ENCODE measurements at places on chromosomes 6 and 20.

GRCh38 chr6:27477318-27478013 lies 4.6 kb upstream of the ZNF184 start:
- DNase-seq, result no peak

DNA sequence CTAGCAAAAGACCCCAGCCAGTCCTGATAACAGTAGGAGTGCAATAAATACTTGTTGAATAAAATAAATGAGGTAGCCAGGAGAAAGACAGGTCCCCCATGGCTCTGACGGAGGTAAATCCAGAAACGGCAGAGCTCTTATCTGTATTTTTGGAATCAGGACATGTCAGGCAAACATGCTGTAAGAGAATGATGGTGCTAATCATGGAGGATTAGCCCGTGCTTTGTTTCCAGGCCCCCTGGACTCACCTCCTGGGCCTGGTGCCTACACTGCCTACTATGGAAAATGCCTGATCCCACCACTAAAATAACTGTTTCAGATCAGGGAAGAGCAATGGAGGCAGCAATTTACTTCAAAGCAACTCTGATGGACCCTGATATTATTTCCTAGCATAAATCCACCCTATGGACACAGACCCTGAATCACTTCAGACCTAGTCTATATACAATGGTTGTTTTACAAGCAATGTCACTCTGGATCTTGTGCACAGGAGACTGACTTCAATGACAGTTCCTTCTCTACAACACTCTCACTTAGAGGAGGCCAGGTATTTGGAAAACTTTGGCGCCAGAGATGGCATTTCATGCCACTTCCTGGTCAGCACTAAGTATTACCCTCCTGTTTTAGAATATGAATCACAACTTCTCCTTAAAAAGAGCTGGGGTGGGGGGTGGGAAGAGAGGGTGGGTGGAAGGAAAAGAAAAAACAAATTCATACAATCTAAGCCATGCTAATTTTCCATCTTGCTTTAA lies 6.4 kb downstream of the MRPL14 start:
- no peak for DNase-seq

DNA sequence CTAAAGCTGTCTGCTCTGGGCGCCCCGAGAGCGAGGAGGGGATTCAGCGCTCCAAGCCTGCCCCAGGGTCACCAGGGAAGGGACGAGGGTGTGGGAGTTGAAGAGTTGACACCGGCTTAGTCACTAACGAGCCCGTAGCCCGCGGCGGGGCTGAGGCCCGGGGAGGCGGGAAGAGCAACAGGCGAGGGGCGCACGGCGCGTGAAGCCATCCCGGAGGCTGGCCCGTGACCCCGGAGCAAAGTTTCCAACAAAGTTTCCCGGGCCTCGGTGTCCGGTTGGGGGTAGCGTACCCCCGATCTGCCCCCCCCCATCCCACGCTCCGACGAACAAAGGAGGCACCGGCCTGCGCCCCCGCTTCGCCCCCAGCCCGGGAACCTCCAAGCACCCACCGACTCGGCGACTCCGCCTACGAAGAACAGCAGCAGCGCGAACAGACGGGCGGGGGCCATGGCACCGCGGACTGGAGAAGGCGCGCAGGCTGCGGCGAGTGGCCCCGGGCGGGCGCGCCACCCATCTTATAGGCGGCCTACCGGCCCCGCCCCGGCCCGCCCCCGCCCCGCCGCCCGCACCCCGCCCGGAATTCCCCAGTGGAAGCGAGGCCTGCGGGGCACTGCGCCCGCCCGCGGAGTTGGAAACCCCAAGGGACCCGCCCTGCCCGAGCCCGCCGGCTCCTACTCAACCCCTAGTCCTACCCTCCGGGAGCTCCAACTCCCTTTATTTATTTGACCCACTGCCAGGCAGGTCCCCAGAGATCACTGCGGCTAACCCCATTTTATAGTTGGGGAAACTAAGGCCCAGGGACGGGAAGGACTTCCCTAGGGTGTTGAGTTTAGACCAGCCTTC lies at the start of gene SDC4:
TSS of gene SDC4 (minus strand) at position 489 of the 843 bp plus-strand sequence. CDS start at position 449, 40 bp downstream.
- no peak for DNase-seq

DNA sequence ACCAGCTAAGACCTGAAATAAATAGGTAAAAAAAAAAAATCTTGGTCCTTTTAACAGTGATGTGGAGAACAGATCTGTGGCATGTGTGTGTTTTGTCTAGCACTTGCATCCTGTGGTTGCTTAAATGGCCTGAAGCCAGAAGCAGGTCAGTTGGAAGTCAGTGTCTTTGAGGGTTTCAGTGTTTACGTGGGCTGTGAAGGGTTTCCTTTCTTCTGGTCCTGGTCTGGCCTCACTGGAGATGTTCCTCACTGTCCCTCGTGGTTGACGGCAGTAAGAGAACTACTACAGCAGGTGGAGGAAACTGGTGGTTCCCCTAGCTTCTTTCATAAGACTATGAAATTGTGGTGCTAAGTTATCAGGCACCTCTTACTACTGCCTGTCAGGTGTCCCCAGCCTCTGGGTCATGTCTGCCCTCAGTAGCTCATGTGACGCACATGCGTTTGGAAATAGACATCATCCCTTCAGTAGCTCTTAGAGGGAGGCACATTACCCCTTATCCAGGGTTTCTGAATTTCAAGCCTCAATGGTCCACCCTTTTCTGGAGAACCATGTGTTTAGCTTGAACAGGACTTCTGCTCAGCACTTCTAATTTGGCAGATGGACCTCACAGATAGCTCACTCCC lies 59.4 kb upstream of the SCP2D1 start:
- no peak for DNase-seq

DNA sequence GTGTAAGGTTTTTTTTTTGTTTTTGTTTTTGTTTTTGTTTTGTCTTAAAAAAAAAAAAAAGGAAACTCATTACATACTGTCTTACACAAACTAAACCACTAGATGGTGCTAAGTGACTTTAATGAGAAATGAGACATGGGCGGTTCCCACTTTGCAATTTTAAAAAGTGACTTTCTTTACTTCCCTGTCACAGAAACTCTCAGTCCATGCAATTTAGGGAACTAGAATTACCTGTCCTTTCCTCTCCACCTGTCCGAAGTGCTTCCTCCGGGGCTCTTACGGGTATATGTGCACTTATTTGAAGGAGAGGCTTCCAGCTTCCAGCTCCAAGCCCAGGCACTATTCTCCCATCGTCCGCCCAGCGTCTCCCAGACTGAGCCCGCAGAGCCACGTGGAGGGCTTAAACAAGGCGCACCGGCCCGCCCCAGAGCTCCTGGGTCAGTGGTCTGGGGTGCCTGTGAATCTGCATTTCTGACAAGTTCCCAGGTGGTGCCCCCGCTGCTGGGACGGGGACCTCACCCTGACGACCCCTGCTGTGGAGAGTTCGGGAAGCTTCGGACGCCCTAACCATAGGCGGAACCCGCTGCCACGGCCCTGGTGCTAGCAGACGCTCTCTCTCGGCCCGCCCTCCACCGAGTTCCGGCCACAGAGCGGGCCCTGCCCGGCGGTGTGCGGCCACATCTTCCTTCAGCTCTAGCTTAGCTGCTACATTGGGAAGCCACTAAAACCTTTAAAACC lies 26.1 kb downstream of the BFSP1 start:
- no peak for DNase-seq

- DNase-seq, result no peak
Measured at GRCh38 chr6:52603000-52603795, 26.3 kb upstream of the TRAM2 start.

DNA sequence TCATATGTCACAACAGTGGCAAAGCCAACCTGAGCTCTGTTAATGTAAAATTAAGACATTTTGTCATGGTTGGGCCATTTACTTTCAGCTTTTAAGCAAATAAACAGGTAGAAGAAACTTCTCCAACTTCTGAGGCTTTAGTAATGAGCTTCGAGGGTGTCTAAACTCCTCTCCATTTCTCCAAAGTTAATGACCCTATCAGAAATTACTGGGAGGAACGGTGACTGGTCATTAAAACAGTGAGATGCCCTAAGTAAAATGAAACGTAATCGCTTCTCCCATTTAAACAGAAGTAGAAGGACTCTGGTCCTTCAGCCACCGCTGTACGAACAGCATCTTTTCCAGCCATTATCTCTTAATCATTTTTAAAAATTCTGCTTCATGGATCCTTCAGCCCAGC lies 986.9 kb upstream of the MANEA start:
- no peak for DNase-seq

DNA sequence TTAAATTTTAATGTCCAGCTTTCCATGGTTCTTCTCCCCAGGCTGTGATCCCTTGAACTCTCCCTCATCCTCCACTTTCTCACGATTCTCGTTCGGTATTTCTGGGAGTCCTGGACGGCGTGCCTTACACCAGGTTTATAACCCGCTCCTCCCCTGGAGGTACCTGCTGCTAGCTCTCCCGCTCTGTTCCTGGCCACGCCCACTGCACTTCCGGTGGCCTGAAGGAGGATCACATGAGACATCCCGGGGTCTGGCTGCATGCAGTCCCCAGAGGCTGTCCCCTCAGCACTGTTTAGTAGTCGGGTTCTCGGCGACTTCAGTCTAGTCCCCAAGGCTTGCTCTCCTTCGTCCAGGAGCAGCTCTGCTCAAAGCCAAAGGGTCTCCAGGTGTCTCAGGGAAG lies 28.4 kb upstream of the GCLC start:
- DNase-seq, result no peak

DNA sequence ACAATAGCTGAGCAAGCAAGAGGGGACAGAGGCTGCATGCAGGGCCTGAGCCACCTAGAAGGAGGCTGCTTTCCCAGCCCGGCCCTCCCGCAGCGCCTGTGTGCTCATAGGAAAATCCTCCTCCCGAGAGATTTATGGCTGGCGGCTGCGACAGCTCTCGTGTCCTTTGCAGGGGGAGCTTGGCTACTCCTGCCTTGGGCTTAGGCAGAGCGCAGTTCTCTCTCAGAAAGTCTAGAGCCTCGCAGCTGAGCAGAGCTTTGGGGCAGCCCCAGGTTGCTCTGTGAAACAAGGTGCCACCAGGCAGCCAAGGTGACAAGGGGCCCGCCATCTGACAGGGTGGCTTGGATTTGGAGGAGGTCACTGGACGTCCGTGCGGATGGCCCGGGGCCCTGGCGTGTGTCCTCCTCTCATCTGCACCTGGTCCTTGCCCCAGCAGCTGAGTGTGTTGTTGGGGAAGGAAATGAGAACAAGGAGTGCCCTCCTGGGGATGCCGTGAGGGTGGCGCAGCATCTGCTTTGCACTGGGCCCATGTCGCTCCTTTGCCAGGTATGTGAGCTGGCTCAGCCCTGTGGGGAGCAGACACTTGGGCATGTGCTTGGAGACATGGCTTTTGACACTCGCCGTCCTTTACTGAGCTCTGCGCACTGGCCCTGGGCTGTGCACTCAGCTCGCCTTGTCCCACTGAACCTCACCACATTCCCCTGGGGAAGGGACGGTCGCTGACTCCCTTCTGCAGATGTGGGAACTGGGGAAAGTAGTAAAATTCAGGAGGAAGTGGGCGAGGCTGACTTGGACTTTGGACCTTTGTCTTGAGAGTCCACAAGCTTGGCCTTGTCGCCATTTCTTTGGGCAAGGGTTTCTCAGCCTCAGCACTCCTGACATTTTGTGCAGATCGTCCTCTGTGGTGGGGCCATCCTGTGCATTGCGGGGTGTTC lies 41.9 kb downstream of the EDN3 start:
- no peak for DNase-seq

- DNase-seq, result no peak
Measured at GRCh38 chr20:63326314-63327230, 33.6 kb downstream of the COL20A1 start.

DNA sequence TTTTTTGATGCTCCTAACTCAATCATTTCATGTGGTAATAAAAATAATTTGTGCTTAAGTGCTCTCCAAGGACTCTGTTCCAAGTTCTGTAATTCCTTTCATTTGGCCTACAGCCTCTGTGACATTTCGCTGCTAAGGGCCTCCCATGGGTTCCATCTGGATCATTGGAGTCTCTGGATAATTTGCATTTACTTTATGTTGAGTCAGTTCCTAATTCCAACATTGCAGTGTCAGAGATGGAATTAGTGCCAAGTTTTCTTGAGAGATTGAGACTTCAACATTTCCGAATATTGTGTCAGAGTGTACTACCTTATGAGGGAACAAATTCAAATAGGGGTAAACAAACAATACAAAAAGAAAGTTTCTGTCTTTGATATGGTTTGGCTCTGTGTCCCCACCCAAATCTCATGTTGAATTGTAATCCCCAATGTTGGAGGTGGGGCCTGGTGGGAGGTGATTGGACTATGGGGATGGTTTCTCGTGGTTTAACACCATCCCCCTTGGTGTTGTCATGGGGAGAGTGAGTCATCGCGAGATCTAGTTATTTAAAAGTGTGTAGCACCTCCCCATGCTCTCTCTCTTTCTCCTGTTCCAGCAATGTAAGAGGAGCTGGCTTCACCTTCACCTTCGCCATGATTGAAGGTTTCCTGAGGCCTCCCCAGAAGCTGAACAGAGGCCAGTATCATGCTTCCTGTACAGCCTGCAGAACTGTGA lies 244.1 kb upstream of the TBX18 start:
- no peak for DNase-seq

DNA sequence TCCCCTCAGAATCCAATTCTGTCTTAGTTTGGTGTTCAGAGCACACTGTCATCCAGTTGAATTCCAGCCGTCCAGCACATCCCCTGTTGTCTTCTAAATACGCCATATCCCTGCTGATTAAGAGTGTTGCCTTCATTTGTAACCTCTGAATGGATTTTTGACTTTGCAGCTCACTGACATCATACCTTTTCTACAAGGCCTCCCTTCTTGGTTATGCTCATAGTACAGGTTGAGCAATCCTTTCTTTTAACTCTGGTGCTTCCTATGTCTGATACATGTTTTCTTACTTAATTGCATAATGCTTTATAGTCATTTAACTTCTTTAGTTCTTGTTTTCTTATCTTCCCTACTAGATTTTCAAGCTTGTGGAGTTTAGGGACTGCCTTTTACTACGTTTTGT lies 36.4 kb downstream of the XRN2 start:
- no peak for DNase-seq

- DNase-seq, result no peak
Measured at GRCh38 chr6:32337186-32337805, 34.4 kb downstream of the TSBP1 start.

- no peak for DNase-seq
Measured at GRCh38 chr6:42366011-42366705, 85.6 kb downstream of the TRERF1 start.

GRCh38 chr6:54093326-54093948 lies 17.8 kb upstream of the MLIP start:
- DNase-seq, result no peak

- no peak for DNase-seq
Measured at GRCh38 chr6:47655719-47656595, 42.4 kb upstream of the ADGRF4 start.

DNA sequence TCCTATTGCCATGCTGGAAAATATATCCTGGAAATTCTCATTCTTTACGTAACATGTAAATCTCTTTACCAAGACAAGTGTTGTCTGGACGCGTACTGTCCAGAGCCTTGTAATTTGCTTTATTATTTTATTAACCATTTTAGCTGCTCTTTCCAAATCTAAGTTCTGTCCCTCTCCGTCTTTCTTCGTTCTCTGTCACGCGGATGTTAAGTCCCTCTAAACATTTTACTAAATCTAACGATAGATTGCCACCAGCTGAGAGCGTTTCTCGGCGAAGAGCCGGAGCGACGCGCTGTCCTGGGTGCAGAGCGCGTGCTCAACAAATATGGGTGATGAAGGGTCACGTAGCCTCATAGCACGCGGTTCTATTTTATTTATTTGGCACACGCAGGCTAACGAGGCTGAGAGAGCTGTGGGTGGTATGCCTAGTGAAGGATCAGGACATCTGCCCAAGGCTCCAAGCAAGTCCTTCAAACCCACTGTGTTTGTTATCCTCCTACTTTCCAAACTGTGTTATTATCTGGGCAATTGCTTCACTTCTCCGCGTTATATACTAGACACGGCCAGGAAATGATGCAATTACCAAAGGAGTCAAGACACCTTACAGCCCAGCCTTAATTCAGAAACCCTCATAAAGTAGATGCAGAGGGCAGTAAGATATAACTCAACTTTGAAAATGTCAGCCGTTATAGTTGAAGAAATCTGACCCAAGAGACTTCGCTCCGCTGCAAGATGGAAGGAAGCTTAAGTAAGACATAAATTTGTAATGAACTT lies 10.0 kb upstream of the NCOA7 start:
- peak; percentile 89 for DNase-seq
